ENCODE measurements at places on chromosomes 11 and 22.
A peak's percentile ranks its signal among the peaks of the same experiment; 100 is the strongest.

- DNase-seq, result no peak
These were observed 420.9 kb downstream of the METTL15 start for GRCh38 chr11:28529046-28529445.

- DNase-seq, result no peak
These were observed 68.9 kb downstream of the CSTPP1 start for GRCh38 chr11:47005441-47005840.

GRCh38 chr11:69337211-69337721 lies 43.3 kb downstream of the MYEOV start:
- DNase-seq, result no peak

DNA sequence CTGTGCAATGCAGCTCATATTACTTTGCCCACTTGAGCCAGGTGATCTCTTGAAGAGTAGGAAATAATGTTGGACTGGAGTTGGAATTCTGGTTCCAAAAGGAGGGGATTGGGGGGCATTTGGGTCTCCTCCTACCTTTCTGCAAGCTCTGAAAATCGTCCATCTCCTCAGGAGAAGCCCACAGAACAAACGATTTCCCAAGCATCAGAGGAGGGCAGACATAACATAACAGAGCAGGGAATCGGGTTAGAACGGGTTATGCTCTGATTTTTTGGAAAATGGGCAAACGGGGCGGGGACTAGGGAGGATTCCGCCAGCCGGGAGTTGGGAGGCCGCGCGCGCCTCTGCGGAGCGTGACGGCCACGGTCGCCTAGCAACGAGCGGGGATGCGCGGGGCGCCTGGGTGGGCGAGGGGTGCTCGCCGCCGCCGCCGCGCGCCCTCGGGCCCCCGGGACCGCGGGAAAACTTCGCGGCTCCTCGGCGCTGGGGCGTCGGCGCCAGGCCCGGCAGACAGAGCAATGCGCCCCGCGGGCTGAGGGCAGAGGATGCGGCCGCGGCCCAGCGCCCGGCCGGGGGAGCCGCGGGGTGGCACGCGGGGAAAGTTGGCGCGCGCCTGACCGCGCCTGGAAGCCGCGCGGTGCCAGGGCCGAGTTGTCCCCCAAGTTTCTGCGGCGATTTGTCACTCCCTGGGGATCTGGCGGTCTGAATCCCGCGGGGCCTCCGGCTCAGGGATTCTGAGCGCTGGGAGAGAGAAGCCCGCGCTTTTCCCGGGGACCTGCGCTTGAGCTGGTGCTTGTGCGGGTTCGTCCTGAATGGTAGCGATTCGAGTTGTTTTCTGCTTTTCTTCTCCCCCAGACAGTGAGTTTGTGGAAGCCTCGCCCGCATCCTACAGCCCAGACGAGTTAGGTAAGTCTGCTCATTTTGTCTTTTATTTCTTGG lies 27.8 kb upstream of the AMOTL1 start:
- DNase-seq, result no peak

DNA sequence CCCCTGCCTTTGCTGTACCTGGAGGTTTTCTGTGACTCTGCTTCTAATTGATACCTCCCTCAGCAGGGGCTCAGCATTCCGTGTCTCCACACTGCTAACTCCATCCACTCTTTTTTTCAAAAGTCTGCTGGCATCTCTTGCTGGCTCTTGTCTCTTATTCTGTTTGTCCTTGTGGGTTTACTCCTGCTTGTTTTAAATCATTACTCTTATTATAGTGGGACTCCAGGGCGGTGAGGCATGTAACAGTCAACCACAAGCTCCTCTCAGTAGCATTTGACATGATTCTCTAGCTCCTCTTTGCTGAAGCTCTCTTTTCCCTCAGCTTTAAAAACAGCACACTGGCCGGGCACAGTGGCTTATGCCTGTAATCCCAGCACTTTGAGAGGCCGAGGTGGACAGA lies 260.2 kb upstream of the NARS2 start:
- no peak for DNase-seq

DNA sequence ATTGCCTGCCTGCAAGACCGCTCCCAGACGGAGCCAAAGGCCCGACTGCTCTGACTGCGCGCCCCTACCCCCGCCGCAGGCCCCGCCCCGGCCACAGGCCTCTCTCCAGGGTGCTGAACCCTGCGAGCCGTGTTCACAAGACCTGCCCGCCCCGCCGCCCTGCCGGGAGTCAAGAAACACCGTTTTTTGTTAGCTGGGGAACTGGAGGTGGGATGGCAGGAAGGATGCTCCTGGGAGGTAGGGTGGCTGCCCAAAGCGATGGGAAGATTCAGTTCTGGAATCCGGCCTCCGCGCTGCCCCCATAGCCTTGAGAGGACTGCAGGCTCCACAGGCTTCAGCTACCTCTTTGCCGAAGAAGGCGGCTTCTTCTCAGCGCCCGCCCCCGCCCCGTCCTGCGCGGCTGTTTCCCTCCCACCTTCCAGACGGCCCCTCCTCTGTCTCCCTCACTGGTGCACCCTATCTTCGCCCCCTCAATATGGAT lies 2.7 kb upstream of the PDE2A start:
- peak; percentile 42 for DNase-seq

DNA sequence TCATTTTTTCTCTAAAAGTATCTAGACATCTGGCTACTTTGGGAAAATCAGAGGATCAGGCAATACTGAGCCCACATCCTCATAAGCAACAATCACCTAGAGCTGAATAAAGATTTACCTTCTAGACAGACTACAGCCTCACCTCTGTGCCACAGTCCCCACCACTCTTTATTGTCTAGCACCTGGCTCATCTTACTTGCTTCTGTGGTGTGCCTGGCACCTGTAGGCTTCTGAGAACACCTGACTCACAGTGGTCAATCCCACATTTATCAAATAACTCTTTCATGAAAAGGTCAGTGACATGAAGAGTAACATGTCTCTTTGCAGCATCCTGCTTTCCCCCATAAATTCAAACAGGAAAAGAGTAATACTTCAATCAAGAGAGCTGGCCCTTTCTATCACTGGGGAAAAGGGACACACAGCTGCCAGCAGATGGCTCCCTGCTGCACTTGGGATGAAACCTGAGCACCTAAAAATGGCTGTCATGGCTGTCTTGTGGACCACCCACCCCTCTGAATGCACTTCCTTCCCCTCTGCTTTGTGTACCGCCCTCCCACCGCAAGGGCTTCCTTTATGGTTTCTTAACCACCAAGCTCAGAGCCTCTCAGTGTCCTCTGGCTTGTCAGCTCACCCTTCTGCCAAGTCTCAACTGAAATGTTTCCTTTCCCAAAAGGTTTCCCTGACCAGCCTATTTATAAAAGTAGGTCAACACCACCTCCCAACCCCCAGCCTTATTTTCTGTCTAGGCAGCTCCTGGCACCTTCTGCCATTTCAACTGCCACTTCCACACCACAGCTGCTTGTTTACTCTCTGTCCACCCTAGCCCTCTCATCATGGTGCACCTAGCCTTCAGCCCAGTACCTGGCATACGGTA lies 9.3 kb downstream of the TFIP11 start:
- DNase-seq, result peak; percentile 77

- DNase-seq, result no peak
These were observed 34.1 kb downstream of the SGSM3 start for GRCh38 chr22:40404251-40405177.

DNA sequence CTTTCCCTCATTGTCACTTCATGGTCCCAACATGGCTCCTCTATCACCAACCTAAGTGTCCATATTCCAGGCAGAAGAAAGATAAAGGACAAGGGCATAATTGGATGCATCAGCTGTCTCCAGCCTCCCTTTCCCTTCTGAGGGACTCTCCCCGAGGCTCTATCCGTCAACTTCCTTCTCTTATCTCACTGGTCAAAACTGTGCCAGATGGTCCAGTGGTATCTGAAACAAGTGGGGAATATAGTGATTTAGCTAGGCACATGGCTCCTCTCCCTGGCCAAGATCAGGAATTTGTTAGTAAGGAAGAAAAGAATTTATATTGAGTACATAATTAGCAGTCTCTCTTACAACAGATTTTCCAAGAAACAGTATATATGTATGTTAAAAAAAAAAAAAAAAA lies 12.6 kb upstream of the SPON1 start:
- peak; percentile 40 for DNase-seq

DNA sequence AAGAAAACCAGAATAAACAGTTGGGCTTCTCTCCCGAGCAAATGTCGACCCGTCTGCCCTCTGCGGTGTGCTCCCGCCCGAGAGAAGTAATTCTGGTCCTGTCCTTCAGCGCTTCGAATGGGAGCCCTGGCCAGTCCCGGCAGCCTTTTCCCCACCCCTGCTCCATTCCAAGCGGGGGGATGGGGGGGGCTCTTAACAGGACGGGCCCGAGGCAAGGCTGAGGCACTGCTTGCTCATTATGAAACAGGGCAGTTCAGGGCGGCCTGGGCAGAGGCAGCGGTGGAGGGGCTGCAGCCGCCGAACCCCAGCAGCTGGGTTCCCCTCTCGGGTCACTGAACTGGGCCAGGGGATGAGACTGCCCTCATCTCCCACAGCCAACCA lies 9.1 kb downstream of the BACE1-AS start:
- no peak for DNase-seq

GRCh38 chr22:19132153-19132552 lies 1.0 kb downstream of the TSSK2 start:
- DNase-seq, result no peak

DNA sequence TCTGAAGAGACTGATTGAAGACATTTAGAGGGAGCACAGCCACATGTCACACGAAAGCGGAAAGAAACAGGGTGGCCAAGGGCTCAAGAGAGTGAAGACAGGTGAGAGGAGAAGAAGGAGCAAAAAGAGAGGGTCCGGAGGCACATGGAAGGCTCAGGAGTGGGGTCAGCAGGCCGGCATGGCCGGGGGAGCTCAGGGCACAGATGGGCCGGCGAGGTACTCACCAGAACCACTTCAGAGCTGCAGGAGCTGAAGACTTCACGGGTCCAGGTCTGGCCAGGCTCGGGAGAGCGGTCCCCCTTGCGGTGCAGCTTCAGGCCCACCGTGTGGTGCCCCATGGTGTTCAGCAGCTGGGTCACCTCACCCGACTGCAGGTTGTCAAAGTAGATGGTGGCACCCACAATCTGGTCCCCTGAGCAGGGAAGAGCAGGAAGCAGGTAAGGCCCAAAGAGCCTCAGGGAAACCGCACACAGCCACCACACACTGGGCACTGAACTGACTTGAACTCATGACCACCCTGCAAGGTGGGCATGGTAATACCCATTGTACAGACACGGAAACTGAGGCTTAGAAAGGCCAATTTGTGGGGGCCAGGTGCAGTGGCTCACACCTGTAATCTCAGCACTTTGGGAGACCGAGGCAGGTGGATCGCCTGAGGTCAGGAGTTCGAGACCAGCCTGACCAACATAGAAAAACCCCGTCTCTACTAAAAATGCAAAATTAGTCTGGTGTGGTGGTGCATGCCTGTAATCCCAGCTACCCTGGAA lies 11.6 kb downstream of the AHNAK start:
- no peak for DNase-seq

- no peak for DNase-seq
These were observed 2.1 kb upstream of the EIF3M start for GRCh38 chr11:32581556-32581955.

DNA sequence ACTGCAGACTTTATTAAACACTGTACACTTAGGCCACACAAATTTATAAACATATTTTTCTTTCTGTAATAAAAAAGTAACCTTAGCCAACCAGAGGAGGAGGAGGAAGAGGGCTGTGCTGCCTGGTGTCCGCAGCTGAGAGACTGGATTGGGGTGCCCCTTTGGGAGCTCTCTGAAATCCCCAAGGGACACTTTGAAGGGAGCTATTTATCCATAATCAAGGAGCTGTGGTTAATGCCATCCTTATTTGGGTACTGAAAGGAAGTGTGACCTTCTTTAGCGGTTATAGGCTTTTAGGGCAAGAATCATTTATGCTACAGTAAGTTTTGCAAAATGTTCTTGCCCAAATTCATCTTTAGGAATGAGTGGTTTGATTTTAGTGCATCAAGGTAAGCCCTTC lies 125.8 kb downstream of the RASSF10 start:
- peak; percentile 90 for DNase-seq

- peak; percentile 93 for DNase-seq
These were observed 4.7 kb downstream of the LMF2 start for GRCh38 chr22:50502628-50503474.

DNA sequence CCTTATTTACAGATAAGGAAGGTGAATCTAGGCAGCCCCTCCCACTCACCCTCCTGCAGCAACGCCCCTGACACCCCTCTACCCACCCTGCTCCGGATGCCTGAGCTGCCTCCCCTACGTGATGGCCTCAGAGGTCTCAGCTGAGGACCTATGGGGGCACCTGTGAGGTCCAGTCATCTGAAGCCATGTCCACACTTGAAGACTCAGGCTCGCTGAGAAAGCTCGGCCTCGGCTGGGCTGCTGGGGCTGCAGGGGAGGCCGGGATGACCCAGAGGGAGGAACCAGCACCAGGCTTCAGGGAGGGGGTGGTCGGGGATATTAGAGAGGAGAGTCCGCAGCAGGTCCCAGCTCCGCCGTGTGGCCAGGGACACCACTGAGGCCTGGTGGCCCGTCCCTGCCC lies 92.8 kb downstream of the BRD1 start:
- DNase-seq, result no peak

GRCh38 chr11:2442589-2442988 lies 1.7 kb downstream of the TRPM5 start:
- DNase-seq, result no peak

GRCh38 chr11:64357904-64358535 lies 942 bp upstream of the RPS6KA4 start:
- no peak for DNase-seq

- DNase-seq, result no peak
These were observed 566.8 kb upstream of the KIRREL3 start for GRCh38 chr11:127567237-127567932.

GRCh38 chr11:8261291-8261690 lies 2.4 kb downstream of the LMO1 start:
- no peak for DNase-seq

- DNase-seq, result no peak
These were observed 378.1 kb downstream of the CADM1 start for GRCh38 chr11:115126092-115126491.

GRCh38 chr22:39910876-39911613 lies 10.2 kb downstream of the GRAP2 start:
- DNase-seq, result no peak

- DNase-seq, result no peak
These were observed 77.0 kb downstream of the GRAMD1B start for GRCh38 chr11:123507043-123507442.

DNA sequence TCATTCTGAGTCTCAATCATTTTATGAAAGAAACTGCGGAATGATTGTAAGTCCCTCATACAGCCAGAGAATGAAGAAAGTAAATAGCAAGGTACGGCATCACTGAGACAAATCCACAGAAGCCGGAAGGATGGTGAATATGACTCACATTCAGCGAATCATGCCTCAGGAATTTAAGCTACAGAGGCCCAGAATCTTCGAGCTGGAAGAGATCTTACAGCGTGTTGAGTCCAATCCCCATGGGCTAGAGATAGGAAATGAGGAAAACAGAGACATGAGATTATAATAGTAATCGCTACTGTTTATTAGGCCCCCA lies 173.2 kb downstream of the KIF18A start:
- no peak for DNase-seq

DNA sequence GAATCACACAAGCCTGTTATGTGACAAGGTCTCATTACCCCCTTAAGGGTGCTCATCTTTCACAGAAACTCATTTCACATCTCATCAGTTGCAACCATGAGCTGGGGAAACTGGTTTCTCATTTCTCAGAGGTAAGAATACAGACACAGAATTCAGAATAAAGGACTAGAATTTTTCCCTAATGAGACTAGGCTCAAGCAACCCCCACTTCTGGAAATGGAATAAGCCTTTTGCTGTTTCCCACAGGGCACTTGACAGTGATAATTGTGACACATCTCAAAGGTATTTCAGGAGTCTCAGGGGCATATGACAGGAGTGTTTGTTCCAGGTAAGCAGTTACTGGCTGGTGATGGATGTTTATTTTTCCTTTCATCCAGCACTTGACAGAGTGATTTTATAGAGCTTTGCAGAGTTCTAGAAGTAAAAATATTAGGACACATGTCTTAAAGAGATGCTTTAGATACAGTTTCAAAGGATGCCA lies 112.9 kb upstream of the DDI1 start:
- no peak for DNase-seq

Data from SK-MEL-5 (cell line).